Fibroblast of the aortic adventitia (primary cell): ENCODE measurements at places on chromosomes 12 and 14. TPM values are rescaled to one million over a fixed set of nuclear protein-coding genes. Genes with fewer than 3 reads are reported as not detected.

The AQP2 gene
- not detected in 2 replicates for total RNA-seq

The TCL1B gene
- total RNA-seq: 0.98 TPM in 1 of 2 replicates, not detected in the other

The TPPP2 gene
- not detected in 2 replicates for total RNA-seq

The CFAP54 gene
- 3.0 and 5.6 TPM in 2 replicates for total RNA-seq

The TRPV4 gene
- total RNA-seq: 0.25 and 2.1 TPM in 2 replicates

The MAP1LC3B2 gene
- not detected in 2 replicates for total RNA-seq

The BAZ2A gene
- total RNA-seq: 35.0 and 53.4 TPM in 2 replicates

The FOXN4 gene
- total RNA-seq: not detected in 2 replicates

The P2RX7 gene
- 0.18 and 9.1 TPM in 2 replicates for total RNA-seq

The LIN7A gene
- 6.6 and 8.9 TPM in 2 replicates for total RNA-seq

The COL2A1 gene
- not detected in 2 replicates for total RNA-seq

The CLEC2A gene
- not detected in 2 replicates for total RNA-seq

The PAPLN gene
- total RNA-seq: 3.0 TPM in 2 replicates

The GZMH gene
- total RNA-seq: not detected in 2 replicates

The PSEN1 gene
- 36.6 and 55.0 TPM in 2 replicates for total RNA-seq

The CPNE6 gene
- not detected in 2 replicates for total RNA-seq

The LMO3 gene
- 3.6 and 12.8 TPM in 2 replicates for total RNA-seq

The HRK gene
- total RNA-seq: 0.41 TPM in 1 of 2 replicates, not detected in the other

The MANSC4 gene
- not detected in 2 replicates for total RNA-seq

The KLRK1 gene
- total RNA-seq: not detected in 2 replicates

The AQP6 gene
- total RNA-seq: 0.09 TPM in 1 of 2 replicates, not detected in the other

The DRAM1 gene
- 18.1 and 41.5 TPM in 2 replicates for total RNA-seq

The AMHR2 gene
- total RNA-seq: not detected in 2 replicates

The CISTR gene
- total RNA-seq: not detected in 2 replicates

The KCNMB4 gene
- 2.0 TPM in 2 replicates for total RNA-seq

The KRT6A gene
- total RNA-seq: not detected in 2 replicates

The KRT83 gene
- total RNA-seq: not detected in 2 replicates

The PIWIL1 gene
- total RNA-seq: not detected in 2 replicates

The FLRT2 gene
- 48.6 and 72.3 TPM in 2 replicates for total RNA-seq

The EPYC gene
- not detected in 2 replicates for total RNA-seq

The PTPN21 gene
- total RNA-seq: 10.3 and 16.2 TPM in 2 replicates

The NELL2 gene
- total RNA-seq: 0.36 and 4.6 TPM in 2 replicates

The STON2 gene
- total RNA-seq: 3.3 and 4.5 TPM in 2 replicates

The GLI1 gene
- total RNA-seq: 1.1 TPM in 1 of 2 replicates, not detected in the other

The NR1H4 gene
- not detected in 2 replicates for total RNA-seq

The PIANP gene
- 0.45 TPM in 1 of 2 replicates, not detected in the other for total RNA-seq

The CLEC6A gene
- total RNA-seq: not detected in 2 replicates

The CAPZA3 gene
- total RNA-seq: not detected in 2 replicates

The CCDC63 gene
- total RNA-seq: not detected in 2 replicates

The PPP1R1A gene
- not detected in 2 replicates for total RNA-seq
